Left hindlimb (tissue), 1 donor: ENCODE measurements at places on chromosomes 12 and 14.

DNA sequence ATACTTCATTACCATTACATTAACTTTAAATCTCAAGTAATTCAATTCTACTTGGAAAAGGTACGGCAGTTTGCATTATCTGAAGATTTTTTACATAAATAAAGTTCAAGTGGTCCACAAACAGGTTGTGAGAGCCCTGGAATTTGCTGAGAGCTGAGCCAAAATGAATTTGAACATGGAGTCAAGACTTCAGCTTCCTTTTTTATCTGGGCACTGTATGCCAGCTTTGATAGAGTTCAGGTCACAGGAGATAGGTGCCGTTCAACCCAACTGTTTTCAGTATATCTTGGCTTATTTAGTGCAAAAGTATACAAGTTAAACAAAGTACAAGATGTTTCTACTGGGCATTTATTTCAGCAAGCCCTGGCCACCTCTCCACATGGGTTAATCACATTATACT, 28.8 kb downstream of the HNRNPC start:
- no peak for DNase-seq

DNA sequence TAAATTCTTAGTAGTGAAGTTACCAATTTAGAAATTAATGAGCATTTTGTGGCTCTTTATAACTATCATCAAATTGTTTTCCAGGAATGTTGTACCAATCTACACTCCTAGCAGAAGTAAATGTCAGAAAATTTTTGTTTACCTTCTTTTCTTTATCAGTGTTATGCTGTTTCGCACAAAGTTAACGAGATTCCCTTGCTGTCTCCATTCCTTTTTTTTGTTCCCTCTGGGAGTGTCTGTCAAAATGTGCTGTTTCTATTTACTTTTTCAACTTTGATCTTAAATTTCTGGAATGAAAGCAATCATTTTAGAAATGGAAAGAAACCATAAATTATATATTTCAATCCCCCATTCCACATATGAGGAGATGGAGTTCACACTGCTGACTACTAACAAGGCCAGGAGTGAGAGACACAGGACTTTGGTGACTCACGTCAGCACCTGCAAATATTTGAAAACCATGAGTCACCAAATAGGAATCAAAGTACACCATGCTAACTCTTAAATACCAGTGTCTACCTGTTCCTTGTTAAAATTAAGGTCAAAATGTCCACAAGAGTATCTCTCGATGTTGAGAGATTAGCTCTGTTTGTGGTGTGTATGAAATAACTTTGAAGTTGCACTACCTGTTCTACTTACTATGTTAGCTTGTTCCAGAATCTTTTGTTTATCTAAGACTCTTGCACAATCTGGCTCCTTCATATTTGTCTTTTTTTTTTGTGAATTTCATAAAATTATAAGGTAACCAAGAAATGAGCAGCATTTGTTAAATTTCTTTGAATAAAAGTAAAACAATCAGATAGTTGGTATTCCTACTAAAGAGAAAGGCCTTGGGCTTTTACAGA, 106.0 kb downstream of the RMST start:
- no peak for DNase-seq

GRCh38 chr12:13071305-13072280, 27.4 kb downstream of the FAM234B start:
- no peak for DNase-seq

GRCh38 chr12:80504389-80505163, 60.5 kb downstream of the PTPRQ start:
- no peak for DNase-seq

GRCh38 chr12:111108726-111109125, 188.3 kb upstream of the MYL2 start:
- no peak for DNase-seq

DNA sequence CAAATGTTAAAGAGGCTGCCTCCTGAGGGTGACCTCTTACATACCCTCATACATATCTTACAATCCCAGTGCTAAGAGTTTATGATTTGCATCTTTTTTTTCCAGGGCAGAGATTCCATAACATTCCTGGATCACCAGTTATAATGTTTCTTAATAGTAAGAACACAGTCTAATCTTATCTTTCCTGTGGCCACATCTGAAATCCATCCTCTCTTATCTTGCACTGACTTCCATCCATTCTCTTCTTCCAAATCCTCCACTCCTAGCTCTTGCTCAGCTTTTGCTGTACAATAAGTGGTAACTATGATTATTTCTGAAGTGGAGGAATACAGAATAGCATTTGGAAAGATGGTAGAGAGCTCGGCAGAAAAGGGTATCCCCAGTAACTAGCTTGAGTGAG, 6.3 kb downstream of the CALCOCO1 start:
- no peak for DNase-seq

GRCh38 chr12:109014984-109015765, 5.7 kb downstream of the SVOP start:
- no peak for DNase-seq

- no peak for DNase-seq
Measured at GRCh38 chr14:106564058-106564643, 1037.8 kb downstream of the TMEM121 start.

GRCh38 chr12:89041078-89041477, 311.2 kb downstream of the DUSP6 start:
- no peak for DNase-seq

GRCh38 chr14:44163946-44164345, 343.1 kb downstream of the FSCB start:
- DNase-seq: no peak

GRCh38 chr12:674272-674781, 11.1 kb upstream of the NINJ2 start:
- no peak for DNase-seq

DNA sequence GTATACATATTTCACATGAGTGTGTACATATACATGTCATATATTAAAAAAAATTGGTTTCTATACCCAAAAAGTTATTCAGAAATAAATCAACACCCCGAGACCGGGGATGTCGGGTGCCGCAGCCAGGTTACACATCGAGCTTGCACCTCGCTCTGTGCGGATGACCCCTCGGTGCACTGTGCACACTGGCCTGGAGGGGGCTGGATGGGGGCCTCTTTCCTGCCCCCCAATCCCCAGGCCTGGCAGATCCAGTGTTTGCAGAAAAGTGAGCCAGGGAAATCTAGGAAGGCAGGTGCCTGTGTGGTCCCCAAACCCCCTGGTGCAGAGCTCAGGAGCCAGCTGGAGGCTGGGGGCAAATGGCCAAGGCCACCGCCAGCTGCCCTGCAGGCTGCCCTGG, 27.1 kb upstream of the GPR68 start:
- no peak for DNase-seq

DNA sequence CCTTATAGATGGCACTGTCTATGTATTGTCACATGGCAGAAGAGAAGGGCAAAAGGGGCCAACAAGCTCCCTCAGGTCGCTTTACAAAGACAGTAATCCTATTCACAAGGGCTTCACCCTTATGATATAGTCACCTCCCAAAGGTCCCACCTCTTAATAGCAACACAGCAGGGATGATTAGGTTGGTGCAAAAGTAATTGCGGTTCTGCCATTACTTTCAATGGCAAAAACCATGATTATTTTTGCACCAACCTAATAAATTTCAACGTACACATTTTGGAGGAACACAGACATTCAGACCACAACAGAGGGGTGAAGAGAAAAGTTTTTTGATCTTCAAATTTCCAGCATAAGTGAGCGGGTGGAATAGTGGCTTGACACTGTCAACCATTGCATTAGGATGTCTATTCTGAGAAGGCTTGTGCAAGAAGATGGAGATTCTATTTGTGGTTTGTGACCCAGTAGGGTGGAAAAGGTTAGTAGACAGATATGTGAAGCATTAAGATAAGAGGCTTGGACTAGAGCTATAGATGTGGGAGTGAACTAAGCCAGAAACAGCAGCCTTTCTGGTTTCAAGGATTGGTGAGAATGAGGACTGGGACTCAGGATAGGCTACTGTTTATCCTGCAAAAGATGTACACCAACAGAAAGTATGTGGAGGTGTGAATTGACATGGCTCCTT, 75.5 kb upstream of the CPSF6 start:
- no peak for DNase-seq

DNA sequence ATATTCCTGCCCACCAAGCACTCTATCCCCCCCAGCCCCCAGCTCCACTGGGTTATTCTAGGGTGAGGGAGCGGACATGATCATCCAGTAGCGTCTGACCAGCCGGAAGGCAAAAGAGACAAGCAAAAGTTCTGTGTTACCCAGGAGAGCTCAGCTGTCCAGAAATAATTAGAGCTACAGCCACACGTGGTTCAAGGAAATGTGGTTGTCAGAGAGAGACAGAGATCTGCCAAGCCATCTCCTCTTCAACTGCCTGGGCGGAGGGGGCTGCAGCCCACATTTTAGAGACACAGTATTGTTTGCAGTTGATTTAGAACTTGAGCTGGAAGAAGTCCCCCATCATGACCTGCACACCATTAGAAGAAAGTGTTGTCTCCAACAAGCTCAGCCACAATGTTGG, 30.4 kb downstream of the DAO start:
- DNase-seq: no peak

DNA sequence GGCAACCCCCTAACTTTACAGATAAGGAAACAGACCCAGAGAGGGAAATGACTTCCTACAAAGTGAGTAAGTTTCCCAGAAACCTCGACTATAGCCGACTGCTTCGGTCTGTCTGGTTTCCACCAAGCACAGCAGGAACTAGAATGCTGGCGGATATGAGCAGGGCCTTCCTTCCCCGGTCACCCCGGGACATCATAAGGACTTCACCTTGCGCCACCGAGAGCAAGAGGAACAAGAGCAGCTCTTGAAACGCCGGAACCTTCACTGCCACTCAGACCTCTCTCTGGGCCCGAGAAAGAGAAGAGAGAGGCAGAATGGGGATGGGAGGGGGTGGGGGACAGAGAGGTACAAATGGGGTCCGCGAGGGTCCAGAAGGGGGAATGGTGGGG, 29.4 kb upstream of the GPR68 start:
- no peak for DNase-seq

DNA sequence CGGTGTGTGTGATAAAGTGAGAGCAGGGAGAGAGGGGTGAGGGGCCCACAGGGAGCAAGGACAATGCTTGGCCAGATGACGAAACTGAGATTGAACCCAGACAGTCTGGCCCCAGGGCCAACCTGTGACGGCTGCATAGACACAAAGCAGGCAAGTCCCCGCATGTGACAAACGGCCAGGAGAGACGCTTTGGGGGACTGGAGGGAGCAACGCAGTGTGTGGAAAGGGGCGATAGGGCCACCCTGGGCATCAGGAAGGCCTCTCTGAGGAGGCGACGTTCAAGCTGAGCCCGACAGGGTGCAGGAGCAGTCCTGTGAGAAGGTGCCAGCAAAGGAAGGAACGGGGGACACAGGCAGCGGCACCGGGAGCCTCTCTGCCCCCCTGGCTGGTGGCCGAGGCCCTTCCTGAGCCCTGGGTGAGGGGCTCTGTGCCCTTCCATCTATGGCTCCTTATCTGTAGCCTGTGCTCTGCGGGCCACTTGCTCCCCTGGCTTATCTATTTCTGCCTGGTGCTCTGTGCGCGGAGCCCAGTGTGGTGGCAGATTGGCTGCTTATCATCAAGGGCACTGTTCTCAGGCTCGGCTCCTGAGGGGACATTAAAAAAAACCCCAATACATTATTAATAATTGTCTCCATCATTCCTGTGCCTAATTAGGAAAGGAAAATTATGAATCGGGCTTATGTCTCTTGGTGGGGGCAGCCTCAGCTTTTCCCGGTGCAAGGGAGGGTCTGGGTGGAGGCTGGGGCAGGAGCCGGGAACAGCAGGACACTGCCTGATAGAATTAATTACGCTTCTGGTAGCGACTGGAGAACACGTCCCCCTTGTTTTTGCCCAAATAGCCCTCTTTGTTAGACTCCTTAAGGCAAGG, 39.8 kb downstream of the PRIMA1 start:
- DNase-seq: no peak

GRCh38 chr12:124174451-124175348, 120.2 kb upstream of the RFLNA start:
- DNase-seq: no peak

- DNase-seq: no peak
Measured at GRCh38 chr14:104659764-104660523, 29.5 kb upstream of the INF2 start.

GRCh38 chr12:110821917-110822316, 24.9 kb upstream of the CCDC63 start:
- no peak for DNase-seq

GRCh38 chr14:103398427-103399195, 13.4 kb downstream of the MARK3 start:
- DNase-seq: no peak

DNA sequence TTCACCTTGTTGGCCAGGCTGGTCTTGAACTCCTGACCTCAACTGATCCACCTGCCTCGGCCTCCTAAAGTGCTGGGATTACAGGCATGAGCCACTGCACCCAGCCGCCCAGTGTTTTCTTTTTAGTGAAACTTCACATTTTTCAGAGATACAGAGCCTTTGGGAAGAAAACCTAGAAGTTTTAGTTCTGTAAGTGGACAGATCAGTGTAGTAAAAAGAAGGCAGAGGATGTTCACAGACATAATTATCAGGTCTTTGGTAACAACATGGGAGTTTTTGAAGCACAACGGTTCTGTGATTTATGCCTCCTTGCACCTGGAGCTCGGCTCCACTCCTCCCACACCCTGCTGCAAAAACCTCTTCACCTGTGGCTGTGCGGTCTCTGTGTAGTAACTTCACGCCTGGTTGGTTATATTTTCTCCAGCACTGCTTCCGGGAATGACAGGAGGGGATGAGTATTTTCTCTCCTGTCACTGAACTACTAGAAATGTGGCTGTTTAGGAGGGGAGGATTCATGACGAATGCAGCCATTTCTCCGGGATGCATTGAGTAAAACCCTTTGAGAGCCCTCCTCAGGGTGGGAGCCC, 67.0 kb downstream of the ARF6 start:
- DNase-seq: no peak

DNA sequence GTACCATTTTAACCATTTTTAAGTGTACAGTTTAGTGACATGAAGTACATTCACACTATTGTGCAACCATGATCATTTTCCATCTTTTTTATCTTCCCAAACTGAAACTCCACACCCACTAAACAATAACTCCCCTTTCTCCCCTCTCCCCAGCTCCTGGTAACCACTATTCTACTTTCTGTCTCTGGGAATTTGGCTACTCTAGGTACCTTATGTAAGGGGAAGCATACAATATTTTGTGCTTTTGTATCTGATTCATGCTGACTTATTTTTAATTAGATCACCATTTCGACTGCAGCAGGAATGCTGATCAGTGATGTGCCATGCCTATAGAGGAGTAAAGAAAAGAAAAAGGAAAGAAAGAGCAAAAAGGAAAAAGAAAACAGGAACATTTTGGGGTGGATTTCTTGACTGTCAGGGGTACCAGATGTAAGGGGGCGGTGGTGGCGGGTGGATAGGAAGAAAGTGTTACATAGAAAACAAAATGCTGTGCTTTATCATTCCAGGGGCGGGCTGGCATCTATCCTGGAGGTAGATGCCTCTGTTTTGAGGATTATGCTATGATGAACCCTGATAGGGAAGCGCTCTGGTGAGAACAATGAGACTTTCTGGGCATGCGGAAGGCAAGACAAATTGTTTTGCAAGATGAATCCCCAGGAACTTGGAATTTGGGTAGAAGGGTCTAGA, 45.2 kb upstream of the CTDSP2 start:
- DNase-seq: no peak

DNA sequence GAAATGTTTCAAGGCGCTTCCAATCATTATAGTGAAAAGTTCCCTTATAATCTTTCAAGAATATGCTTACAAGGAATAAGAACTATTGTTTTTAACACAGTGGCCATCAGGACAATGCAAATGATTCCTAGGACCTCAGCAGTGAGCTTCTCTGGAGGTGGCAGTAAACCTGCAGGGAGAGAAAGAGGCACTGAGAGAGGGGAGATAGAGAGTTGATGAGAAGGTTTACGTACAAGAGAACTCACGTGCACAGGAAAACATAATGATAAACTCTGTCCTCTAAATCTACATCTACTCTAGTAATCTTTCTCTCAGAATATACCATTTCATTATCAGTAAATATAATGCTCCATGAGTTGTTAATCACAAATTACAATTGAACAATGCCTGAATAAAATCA, 715 bp downstream of the KLRC4 start:
- DNase-seq: no peak
